ENCODE measurements at places on chromosomes 16 and 17.

DNA sequence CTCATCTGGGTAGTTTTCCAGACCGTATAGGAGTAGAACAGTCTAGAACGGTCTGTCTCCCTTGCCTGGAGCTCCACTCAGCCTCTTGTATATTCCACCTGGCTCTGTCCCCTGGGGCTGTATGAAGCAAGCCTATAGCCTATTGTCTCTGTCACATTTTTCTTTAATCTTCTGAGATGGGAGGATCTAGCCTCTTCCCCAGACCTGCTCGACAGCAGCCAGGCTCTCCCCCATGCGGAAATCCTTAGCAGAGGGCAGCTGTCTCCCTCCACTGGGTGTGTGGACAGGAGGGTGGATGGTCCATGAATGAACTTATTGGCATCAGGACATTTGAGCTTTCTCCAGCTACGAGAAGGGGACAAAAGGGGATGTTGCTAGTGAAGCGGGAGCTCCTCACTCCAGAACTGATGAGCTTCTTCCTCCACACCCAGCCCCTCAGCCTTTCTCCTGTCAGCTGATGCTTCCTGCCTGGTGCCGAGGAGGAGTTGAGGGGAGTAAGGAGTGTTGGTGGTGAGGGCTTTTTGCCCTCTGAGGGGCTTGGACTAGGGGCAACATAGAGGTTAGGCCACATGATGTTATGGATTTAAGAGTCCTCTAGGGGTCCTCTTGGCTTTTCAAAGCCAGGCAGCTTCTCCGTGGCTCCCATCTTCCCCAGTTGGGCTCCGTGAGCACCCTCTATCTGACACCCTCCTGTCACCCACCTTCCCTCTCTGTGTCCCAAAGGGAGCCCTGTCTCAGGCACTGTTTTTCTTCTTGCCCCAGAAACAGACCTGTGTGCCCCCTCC, 28.0 kb downstream of the ARHGAP23 start:
- no peak for DNase-seq

DNA sequence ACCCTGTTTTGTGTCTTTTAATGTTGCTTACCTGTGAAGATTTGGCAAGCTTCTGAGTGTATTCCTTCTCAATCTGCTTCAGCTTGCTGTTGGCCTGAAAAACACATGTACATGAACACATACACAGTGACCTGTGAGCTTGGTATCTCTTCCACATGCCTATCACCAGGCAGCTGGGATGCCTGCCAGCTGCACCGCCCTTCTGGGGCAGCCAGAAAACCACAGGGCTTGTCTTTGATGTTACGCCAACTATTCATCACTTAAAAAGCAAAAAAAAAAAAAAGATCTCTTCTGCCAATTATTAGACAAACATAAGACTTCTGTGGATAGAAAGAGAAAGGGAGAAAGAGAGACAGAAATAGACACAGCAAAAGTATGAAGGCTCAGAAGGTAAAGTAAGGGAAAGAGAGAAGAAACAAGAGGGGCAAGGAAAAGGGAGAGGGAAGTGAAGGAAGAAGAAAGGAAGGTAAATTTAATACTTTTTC, 189.2 kb upstream of the AXIN2 start:
- no peak for DNase-seq

GRCh38 chr16:79183571-79183970, 417.0 kb downstream of the MAF start:
- no peak for DNase-seq

GRCh38 chr16:50944436-50944835, 202.6 kb downstream of the CYLD start:
- no peak for DNase-seq

DNA sequence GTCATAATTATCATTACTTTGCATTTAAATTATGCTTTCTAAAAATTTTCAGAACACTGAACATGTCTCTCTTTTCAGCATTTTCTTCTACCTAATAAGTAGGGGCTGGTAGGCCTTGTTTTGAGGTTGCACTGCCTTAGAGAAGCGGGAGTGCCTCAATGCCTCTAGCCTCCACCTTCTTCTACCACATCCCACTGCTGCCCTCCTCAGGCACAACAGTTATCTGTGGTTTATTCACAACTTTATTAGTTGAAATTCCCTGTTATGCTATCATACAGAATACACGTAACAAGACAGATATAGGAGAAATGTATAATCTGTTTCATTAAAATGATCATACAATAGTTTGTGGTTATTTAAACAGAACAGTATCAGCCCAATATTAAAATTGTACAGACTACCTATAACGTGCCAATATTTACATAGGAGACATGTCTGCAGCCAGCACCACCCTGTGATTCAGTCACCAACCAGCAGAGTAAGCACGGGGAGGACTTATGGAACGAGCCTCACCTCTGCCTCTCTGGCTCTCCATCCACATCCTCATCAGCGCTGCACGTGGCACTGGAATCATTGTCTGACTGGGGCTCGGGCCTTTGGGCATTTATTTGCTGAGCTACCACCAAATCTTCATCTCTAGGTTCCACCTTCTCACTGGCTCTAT, 101.2 kb downstream of the TTC19 start:
- DNase-seq, result no peak

DNA sequence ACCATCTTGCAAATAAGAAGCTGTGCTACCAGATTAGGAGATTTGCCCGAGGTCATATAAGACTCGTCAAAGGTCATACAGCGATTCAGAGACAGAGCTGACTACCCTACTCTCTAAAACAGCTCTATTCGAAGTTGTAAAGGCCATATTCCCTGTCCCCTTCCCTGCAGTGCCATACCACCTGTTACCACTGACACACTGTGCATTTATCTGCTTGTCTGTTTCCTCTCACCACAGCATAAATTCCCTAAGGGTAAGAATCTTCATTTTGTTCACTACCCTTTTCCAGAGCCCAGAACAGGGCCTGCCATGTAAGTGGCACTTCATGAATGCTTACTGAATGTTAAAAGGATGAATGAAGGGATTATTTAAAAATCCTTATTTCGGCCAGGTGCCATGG, 3.4 kb upstream of the KSR1 start:
- no peak for DNase-seq

DNA sequence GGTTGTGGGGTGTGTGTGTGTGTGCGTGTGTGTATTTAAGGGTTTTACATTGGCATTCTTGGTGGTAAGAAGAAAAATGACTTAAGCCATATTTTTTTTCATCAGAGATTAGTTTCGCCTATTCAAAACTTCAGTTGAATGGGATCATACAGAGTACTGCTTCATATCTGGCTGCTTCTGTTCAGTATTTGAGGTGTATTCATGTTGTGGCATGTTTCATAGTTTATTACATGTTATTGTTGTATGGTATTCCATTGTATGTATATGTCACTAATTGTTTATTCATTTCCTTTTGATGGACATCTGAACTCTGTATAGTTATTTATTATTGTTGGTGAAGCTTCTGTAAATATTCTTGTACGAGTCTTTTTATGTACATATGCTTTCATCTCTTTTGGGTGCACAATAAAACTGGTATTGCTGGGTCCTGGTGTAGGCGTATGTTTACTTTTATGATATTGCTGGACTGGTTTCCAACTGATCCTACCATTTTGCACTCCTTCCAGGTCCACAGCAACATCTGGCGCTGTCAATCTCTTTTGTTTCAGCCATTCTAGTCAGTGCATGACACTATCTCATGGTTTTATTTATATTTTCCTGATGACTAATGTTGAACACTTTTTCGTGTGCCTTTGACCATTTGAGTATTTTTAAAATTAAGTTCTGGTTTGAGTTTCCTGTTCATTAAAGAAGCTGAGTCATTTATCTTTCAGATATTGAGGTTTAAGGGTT, 77.4 kb upstream of the MAF start:
- no peak for DNase-seq

GRCh38 chr17:50358177-50358576, 12.3 kb downstream of the XYLT2 start:
- no peak for DNase-seq

GRCh38 chr16:75556431-75556950, 439 bp upstream of the TMEM231 start:
- no peak for DNase-seq

DNA sequence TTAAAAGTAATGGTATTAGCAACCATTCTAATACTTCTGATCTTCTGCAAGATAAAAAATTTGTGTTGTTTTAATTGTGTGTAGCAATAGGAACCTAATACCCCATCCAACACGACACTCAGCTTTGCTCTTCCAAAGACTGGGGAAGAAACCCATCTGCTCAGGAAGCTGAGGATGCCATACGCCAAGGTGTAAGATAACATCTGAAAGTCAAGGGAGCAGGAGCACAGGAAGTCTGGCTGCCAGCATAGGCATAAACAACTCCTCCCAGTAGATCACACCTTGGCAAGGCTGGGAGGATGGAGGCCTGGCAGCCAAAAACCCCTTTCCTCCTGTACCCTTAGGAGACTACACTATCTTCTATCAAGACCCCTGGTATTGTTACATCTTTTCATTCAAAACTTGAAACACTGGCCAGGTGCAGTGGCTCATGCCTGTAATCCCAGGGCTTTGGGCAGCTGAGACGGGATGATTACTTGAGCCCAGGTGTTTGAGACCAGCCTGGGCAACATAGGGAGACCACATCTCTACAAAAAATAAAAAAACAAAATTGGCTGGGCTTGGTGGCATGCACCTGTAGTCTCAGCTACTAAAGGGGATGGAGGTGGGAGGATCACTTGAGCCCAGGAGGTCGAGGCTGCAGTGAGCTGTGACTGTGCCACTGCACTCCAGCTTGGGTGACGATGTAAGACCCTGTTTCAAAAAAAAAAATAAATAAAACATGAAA, 5.7 kb upstream of the SPHK1 start:
- DNase-seq, result no peak

DNA sequence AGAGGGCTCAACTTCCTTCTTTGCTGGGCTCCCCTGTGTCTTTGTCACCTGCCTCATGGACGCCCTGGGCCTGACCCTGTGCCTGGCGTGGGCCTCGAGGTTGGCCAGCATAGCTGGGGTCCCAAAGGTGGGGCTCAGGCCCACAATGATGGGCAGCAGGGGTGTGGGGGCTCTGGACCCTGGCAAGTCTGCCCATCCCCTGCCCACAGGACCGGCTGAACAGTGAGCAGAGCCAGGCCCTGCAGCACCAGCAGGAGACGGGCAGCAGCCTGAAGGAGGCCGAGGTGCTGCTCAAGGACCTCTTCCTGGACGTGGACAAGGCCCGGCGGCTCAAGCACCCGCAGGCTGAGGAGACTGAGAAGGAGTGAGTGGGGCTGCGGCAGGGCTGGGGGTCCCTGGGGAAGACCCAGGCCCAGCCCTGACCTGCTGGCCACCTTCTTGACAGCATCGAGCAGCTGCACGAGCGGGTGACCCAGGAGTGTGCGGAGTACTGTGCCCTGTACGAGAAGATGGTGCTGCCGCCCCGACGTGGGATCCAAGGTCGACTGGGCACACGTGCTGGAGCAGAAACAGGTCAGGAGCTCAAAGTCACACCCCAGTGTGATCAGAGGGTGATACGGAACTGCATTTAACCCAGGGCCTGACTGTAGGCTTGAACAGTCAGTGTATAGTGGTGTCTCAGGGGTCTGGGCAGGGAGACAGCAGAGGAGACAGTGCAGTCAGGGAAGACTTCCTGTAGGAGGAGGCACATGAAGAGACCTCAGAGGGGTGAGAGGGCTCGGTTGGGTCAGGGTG, 3.8 kb downstream of the EVPLL start:
- DNase-seq, result no peak

- no peak for DNase-seq
These were observed 3.3 kb upstream of the ZC3H7A start for GRCh38 chr16:11800382-11800718.

DNA sequence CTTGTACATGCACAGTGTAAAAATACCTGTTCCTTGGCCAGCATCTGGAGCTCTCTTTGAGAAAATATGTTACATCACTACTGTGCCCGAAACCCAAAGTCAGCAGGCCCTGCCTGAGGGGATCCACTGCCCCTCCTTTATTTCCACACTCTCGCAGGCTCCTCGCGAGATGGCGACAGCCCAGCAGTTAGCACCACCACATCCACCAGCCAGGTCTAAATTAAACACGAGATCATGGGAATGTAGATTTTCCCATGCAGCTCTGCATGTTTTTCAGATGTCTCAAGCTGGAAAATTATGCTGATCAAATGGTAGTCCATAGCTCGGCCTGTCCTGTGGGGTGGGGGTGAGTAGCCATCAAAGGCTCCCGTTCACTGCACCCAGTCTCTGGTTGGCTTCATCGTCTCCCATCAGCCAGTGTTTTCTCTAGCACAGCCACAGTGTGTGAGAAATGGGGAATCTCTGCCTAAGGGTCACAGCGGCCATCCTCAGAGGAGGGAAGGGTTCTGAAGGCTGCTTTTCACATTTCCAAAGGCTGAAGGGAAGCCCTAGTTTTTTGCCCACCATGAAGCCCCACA, 34.7 kb downstream of the EPN2 start:
- DNase-seq, result no peak

GRCh38 chr16:88764913-88765349, 20.1 kb downstream of the PIEZO1 start:
- DNase-seq, result no peak

DNA sequence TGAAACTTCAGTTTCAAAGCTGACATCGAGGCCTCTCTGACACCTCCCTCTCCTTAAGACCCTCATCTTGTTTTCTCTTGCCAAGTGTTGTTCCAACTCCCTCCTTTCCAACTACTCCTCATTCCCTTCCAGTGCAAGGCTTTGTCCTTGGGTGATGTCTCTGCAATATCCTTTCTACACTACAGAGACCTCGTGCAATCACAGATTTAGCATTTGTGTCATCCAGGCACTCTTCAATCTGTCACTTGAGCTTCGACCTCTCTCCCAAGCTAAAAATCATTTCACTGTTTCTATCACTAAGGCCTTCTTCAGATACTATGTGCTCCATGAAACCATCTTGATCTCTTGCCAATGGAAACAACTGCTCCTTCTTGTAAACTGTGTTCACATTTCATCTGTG, 31.6 kb downstream of the TEKT3 start:
- no peak for DNase-seq

DNA sequence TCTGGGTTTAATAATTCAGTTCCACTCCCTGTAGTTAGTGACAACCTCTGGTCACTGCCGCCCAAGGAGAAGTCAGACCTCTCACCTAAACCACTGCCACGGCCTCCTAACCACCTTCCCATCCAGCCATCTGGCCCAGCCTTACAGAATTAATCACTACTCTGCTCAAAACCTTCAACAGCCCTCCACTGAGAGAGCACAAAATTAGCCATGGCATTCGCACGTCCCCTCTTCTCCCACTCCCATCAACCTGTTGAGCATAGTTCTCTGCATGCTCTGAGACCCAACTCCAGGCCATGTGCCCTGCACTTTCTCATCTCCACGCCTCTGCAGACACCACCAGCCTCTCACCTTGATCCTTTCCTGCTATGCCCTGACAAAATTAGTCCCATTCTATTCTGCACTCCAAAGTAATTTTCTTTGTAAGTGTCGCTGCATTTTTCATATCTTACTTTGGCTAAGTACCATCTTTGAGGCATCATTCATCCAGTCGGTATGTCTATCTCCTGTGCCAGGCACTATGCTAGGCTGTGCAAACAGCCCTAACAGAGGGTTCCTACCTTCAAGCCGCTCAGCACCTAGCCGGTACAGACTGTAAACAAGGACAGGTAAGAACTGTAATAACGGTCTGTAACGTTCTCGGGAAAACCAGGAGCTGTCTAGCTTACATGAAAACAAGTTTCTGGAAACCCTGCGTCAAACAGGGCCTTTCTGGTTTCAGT, 963 bp downstream of the COPRS start:
- peak; percentile 30 for DNase-seq

All from skin of body (tissue), 3 donors.